Upper lobe of right lung (tissue), 1 donor: ENCODE measurements at places on chromosomes 2 and 18.

DNA sequence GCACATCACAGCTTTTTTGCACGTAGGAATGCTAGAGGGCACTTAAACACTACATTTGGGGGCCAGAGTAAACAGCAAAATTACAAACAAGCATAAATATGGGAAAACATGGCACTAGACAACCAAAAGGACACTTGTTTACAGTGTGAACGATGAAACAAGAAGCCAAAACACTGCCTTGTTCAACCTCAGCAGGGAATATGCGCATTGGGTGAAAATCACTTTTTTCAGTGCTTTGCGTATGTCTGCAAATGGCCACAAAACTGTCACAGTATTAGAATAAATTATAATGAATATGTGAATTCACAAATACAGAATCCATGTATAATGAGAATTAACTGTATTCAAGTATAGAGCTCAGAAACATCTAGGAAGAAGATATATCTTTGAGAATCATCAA lies 1064.0 kb upstream of the GYPC start:
- no peak for DNase-seq

- DNase-seq, result no peak
Observed at GRCh38 chr2:64179582-64180321, 35.5 kb upstream of the PELI1 start.

DNA sequence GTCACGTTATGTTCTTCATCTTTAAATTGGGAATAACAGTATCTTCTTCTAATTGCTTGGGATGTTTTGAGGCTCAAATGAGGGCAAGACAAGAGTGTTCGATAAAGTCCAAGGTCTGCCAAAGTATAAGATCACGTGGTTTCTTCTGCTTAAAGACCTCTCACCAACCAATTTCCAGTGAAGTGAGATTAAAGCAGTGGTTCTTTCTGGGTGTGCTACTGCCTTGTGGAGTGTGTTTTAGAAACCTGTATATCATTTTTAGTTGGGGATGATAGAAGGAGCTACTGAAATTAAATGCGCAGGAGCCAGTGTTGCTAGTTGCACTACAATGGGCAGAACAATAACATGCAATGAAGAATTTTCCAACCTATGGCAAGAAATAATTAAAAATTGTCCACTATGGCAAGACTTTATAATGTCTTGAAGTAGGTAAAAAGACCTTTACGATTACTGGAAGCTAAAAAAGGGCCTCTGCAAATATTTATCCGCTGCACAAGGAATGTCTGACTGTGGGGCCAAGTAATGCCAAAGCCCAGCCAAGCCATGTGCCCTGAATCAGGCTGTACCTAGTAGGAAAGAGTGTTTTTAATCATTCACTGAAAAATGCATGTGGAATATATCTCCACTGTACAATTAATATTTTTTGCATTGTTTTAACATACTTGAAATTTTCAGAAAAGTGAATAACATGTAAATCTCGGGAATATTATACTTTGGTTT lies 244.5 kb upstream of the REG3G start:
- DNase-seq, result no peak

DNA sequence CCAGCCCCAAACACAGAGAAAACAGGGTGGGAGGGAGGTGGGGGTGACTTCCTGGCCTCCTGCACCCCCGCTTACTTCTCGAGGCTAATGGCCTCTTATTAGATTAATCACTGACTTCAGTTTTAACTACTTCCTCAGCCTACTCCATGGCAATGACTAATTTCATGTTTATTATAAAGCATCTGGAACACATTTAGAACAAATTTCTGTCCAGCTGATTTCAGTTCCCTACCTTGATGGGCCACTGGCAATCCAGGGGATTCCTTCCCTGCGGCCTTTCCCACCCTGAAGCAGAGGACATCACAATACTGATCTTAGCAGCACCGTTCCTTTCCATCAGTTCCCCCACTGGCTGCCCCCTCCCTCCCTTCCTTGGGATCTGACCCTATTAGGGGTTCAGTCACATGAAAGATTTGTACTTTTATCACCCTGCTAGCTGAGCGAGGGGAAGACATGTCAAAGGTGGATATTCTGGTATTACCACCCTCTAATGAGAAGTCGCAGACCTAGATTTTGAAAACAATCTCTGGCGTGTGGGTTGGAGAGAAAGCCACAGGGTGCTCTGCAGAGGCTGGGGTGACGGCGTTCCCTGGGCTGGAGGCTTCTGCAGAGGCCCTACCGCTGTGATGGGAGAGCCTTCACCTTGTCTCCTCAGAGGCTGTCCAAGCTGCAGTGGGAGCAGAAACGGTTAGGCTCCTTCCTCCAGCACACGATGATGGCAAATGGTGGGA lies 67.6 kb downstream of the KIAA2012 start:
- no peak for DNase-seq

DNA sequence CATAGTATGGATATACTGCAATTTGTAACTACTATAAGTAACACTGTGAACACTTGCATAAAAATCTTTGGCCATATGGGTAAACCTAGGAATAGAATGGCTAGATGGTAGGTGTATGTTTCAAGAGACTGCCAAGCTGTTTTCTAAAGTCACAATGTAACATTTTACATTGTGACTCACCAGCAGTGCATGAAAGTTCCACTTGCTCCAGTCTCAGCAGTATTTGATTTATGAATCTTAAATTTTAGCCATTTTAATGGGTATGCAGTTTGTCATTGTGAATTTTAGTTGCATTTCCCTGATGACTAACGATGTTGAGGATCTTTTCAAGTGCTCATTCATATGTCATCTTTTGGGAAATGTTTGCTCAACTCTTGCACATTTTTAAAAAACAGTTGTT lies 86.1 kb downstream of the FARSB start:
- no peak for DNase-seq

DNA sequence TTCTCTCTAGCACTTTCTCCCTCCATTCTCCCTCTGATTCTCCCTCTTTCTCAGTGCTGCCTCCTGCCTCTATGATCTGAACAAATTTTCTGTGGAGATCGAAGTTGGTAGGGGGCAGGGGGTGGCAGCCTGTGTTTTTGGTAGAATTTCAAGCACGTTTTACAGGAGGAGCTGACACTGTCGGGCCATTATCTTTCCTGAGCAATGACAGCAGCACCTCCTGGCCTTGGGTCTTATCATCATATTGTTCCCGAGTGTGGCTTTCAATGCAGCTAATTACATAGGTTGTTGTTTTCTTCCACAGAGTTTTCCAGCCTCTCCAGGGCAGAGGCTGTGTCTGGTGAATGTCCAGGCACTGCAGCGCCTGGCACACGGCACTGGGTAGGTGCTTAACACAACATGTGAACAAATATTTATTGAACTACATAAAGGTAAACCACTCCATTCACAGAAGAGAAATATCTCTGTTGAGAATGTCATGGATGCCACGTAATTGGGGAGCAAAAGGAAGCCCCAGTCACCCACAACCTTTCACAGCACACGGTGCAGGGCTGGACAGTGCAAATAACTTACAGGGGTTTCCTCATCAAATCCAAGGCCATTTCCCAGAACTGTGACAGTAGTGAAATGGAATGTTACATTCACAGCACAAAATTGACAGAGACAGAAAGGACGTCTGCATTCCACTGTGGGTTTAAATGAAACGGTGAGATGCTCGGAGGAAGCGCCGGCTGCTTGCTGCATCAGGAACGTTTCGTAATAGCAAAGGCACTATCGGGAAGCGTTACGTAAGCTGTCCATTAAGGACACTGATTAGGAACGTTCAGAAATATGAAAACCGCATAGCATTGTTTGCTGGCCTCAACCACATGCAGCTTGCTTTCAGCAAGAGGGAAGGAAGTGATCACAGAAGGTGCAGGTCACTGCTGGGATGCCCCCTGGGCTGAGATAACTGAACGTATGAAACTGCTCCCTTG lies 6.5 kb upstream of the KCNG2 start:
- peak; percentile 65 for DNase-seq

DNA sequence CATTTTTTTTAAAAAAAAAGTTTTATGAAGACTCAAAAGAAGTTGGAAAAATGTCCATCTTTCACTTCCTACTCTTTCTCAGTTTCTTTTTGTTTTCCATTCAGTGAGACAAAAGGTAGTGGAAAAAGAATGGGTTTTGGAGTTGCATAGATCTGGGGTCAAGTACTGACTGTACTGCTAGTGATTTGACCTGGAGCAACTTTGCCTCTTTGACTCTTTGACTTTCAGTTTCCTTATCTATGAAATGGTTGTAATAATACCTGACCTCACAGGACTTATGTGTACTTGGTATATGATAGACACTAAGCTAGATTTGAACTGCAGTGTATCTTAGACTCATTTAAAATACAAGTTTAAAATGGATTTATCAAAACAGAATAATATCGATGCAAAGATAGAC lies 3.5 kb upstream of the KCNE4 start:
- DNase-seq, result no peak
